ENCODE measurements at places on chromosomes 7 and 10.

DNA sequence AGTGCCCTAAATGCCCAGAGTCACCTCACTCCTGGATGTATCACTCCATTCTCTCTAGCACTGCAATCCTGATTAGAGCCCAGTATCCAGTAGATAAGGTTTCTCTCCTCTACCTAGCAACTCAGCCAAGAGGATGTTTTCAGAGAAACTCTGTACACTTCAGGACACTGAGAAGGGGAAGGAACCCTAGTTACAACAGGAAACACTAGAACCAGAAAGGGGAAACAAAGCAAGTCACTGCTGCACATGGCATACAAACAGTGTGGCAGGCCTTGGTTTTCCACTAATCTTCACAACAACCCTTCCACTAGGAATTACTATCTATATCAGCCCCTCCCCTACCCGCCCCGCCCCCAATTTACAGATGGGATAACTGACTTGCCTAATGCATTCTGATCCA lies 1.6 kb downstream of the FAM204A start:
- DNase-seq: no peak

DNA sequence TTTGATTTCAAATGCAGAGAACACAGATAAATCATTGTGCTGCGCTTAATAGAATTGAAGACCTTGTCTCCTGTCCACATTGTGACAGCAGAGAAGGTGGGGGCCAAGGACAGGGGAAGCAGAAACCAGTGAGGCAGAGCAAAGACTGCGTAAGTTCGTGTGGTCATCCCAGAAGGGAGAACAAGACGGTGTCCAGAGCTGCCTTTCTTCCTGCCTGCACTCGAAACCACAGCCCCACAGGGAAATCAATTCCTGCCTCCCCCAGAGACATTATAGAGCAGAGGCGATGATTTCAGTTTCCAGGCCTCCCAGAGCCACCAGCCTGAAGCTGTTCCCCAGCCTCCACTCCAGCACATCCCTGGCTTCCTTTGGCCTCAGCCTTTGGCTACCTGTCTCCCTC lies 39.7 kb upstream of the UCN3 start:
- no peak for DNase-seq

GRCh38 chr10:131086094-131086493 lies 225.4 kb downstream of the TCERG1L start:
- DNase-seq: no peak

DNA sequence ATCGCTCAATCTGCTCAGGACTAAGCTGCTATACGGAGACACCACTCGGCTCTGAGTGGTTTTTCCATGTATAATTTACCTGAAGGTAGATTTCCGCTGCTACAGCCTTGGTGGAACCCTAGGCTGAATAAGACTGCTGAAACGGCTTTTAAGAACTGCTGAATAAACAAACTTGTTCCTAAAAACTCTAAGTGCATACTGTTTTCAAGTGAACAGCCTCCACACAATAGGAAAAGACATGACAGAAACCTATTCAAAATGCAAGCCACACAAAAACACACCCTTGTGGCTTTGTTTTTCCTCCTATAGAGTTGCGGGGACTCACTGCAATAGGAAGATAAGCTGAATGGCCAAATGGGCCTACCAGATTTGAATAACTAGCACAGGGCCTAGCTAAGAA lies 117.2 kb downstream of the UBE2H start:
- DNase-seq: no peak

DNA sequence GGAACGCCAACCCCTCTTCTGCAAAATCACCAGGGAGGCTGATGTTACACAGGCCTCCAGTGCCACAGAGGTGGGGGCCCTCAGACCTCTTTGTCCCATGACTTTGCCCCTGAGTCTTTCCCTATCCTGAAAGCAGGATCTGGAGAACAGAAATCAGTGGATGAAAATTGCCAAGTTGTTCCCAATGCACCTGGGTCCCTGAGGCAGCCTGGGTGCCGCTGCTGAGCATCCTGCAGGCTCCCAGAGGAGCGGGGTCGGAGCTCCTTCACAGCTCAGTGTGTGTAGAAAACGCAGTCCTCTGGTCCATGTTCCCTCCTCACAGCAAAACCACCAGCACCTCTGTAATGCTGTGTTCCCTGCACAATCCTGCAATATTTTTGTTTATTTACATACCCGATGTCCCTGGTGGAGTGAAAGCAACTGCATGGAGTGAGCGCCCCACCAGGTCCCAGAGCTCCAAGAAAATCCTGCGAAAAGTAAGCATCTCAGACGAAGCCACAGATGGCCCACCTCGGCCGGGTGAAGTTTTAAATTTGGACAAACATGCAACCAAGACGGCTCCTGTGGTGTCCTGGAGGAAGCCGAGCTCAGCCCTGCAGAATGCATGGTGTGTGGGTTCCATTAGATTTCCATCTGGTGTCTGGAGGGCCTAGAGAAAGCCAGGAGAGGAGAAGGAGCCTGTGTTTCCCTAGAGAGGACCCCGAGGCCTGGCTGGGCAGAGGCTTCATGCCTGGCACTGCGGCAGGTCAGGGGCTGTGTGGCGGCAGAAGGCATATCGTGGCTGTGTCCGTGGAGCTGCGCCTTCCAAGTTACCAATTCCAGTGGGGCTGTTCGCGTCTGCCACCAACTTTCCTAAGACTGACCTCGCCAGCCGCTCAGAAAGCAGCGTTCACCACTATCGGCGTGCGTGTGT lies 235.2 kb downstream of the WDR37 start:
- DNase-seq: no peak

DNA sequence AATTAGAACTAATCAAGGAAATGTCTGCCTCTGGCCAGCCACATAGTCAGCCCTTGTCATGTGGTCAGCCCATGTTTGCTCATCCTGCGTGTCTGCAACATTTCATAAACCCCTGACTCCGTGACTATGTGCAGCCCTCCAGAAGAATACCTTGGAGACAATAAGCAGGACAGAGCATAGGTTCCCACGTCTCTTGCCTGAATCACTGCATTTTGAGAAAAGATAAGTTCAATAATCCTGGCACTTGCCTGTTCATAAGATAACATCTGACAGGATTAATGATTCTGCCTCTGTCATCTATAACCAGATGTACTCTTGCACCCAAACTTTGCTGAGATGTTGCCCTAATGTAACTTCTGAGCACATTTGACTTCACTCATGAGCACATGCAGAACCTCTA lies 78.4 kb downstream of the AKR1D1 start:
- DNase-seq: no peak

DNA sequence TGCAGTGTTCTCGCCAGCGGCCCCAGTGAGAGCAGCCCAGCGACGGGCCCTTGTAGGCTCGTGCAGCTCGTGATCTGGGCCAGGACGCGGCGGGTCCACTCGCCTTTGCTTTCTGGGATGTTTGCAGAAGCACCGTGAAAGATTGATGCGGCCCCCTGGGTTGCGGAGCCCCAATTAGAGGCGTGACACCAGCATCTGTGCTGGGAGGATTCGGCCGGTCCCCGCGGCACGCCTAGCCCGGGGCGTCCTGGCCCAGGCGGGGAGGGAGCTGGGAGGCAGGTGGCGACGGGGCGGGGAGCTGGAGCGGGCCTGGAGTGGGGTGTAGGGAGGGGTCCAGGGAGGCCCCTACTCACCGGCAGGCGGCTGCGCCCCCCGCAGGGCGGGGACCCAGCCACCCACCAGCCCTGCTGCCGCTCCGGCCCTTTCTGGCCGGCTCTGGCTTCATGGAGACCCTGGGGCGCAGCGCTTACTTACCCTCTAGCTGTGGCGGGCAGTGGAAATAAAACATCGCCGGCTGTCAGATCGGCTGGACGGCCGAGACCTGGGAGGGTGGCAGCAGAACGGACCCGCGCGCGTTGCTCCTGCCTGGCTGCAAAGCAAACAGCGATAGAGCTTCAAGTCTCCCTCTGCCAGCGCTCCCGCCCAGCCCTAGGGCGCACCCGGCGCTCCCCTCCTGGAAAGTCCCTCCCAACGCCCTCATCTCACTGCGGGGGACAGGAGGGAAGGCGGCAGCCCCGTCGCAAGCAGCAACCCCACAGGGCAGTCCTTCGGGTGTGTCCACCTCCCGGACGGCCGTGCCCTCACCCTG lies 752 bp downstream of the DRGX start:
- no peak for DNase-seq

- DNase-seq: no peak
Measured at GRCh38 chr10:23695825-23696420, 257.0 kb downstream of the OTUD1 start.

GRCh38 chr7:150357270-150357669 lies 11.4 kb upstream of the REPIN1 start:
- no peak for DNase-seq

DNA sequence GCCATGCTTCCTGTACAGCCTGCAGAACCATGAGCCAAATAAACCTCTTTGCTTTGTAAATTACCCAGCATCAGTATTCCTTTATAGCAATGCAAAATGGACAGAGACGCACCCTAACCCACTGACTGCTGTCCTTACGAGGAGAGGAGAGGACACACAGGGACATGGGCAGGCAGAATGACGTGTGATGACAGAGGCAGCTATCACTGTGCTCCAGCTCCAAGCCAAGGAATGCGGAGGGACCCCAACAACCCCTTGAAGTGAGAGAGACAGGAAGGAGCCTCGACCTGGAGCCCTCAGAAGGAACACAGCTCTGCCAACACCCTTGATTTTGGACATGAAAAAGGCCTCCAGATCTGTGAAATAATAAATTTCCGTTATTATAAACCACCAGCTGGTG lies 46.6 kb upstream of the EBF3 start:
- DNase-seq: no peak

DNA sequence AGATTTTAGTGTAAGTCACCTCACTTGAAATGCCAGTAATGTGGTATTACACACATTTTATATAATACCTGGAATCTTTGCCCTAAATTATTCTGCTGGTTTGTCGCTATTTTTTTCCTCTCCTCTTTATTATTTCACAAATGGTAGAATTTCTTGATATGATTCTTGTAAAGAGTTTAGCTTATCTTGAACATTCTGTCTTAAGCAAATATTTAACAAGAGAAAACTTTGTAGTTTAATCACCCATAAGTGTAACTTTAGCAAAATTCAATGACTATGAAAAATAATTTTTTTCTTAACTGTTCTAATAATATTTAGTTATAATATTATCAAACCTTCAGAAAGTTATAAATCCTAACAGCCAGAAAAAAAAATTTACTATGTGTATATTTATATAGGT lies 56.7 kb downstream of the NHLRC2 start:
- DNase-seq: no peak

GRCh38 chr10:119522747-119523426 lies 19.6 kb downstream of the RGS10 start:
- no peak for DNase-seq

DNA sequence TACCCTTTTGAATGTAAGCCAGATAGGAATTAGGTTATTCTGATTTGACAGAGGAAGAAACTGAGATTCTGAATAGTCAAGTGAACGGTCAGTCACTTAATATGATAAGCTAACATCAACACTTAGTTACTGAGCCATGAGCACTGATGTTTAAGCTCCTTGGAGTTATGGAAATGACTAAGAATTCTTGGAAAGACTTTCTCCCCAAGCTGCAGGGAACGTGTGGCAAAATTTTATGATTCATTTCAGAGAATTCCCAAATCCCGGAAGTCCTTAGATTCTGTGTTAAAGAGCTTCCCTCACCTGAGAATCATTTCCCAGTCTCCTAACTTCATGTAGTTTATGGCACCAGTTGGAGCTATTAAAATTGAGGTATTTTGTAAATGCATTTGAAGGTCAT lies 330.9 kb downstream of the XPNPEP1 start:
- no peak for DNase-seq

All from AG08395 (cell line).